Stimulated activated CD8-positive, alpha-beta memory T cell treated with anti-CD3 and anti-CD28 coated beads, Interleukin-2, amount 100 ng/mL, for 1 hour (primary cell): ENCODE measurements at places on chromosomes 2 and 18.

DNA sequence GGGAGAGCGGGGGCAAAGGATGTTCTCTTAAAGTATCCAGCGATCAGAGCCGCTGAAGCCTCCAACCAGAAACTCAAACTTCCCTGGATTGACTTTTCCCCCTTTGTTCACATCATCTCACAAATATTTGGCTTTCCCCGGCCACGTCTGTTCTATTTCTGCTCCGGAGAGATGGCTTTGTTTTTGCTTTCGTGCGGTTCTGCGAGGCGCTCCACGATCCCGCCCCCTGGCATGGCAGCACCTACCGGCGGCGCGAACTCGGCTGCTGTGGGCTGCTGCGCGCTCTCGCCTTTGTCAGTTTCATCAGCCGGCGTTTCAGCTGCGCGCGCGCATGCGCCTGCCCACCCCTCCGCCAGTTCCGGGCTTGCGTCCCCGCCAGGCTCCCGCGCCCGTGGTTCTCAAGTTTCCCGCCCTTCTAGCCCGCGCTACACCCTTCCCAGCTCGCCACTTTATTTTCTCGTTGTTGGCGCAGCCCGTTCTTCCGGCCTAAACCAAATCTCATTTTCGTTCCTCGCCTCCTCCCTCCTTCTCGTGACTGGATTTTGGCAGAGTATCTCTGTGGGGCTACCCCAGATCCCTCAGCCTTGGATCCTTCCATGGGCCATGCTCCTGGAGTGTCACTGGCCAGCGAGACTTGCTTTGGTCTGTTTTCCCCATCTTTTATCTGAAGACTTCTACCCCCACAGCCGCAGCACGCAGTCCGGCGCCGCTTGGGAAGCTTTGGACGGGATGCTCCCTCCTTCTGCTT is 98.0 kb downstream of the INSIG2 start:
- peak; percentile 75 for DNase-seq

DNA sequence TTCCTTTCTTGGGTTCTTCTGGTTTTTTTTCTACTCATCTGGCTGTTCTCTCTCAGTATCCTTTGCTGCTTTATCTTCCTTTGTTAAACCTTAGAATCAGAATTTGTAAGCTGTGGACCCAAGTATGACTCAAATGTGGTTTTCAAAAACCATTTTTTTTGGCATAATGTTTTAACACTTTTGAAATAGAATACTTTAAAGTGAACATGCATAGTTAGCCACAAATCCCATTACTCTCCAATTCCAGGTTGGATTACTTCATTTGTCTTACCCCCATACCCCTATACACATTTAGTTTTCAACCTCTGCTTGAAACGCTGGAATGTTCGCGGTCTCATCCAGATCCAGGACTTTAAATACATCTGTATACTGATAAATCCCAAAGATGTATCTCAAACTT is 29.1 kb downstream of the ALMS1 start:
- DNase-seq: no peak

DNA sequence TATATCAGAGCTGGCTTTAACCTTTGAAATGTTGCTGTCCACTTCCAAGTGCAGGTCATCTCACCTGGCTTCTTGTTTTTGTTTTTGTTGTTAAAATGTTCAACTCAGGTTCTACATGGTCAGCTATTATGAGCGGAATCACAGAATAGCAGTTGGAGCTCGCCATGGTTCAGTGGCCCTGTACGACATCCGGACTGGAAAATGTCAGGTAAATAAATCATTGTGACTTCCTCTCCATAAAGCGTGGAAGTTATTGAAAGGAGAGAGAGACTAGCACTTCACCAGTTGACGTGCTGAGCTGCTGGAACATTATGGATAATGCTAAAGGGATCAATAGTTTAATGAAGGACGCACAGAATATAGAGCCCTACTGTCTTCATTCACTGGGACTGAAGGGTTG is 184.6 kb upstream of the BOD1L2 start:
- no peak for DNase-seq

GRCh38 chr2:898319-898718 is 52.3 kb upstream of the SNTG2 start:
- DNase-seq: no peak

- no peak for DNase-seq
These were observed 206.1 kb downstream of the ZNF407 start for GRCh38 chr18:74803769-74804168.

DNA sequence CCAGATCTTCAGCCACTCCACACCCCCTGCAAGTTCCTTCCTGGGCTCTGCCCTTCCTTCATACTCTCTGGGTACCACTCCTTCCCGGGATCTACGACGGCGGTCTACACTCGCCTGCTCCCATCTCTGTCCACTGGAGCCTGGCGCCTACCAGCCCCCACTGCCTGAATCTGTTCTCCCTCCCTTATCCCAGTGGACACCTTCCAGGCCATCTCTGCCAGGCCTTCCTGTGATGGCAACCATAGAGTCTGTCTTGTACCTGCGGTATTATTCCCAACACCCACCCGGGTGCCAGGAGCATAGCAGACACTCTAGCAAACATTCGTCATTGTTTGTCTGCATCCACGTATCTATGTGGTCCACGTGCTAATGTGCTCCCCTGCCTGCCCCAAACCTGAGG is 140.9 kb downstream of the ZFP36L2 start:
- no peak for DNase-seq

- no peak for DNase-seq
These were observed 4.3 kb downstream of the SMYD5 start for GRCh38 chr2:73218298-73218697.

DNA sequence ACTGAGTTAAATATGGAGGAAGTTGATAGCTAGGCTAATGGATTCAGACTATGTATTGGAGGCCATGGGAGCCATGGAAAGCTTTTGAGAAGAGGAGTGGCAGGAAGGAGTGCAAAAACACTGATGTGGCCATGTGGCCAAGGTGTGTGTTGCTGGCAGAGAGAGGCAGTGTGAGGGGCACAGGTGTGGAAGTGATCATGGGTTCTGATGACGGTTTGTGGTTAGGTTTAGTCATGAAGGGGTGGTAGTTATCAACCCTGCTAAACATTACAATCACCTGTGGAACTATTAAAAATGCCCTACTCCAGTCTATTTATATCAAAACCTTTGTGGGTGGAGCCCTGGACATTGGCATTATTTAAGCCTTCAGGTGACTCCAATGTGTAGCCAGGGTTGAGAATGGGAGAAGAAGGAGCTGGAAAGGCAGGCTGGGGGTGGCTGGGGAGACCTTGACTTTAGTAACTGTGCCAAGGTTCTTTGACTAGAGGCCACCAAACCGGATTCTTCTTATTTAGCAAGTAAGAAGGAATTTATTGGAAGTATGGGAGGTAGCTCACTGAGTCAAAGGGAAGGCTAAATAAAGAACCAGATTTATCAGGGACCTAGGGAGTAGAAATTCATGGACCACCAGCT is 13.5 kb downstream of the GPR39 start:
- DNase-seq: no peak

DNA sequence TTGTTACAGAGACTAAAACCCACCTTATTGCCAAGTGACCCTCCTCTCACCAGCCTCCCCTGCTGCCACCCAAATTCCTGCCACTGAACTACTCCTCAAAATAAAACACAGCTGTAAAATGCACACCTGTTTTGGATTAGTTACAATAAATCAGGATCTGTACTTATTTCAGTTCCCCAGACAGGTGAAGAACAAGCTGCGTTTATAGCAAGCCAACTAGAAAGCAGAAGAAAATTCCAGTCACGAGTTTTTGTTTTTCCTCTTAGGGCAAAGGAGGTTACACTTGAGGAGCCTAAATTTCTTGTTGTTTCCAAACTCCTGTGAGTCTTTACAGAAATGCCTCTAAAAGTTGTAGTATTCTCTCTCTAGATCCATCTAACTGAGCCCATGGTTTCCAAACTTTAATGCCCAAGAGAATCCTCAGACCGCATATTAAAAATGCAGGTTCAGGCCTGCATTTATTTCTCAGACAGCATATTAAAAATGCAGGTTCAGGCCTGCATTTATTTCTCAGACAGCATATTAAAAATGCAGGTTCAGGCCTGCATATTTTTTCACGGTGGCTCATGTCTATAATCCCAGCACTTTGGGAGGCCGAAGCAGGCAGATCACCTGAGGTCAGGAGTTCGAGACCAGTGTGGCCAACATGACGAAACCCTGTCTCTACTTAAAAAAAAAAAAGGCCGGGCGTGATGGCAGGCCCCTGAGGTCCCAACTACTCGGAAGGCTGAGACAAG is 62.2 kb downstream of the ALPK2 start:
- DNase-seq: no peak

GRCh38 chr2:176018708-176019107 is 16.6 kb upstream of the LNPK start:
- no peak for DNase-seq

GRCh38 chr18:76530846-76531245 is 35.8 kb upstream of the ZNF516 start:
- no peak for DNase-seq

GRCh38 chr2:167966937-167967913 is 280.2 kb downstream of the STK39 start:
- no peak for DNase-seq

- DNase-seq: no peak
These were observed 81.7 kb downstream of the ARHGEF4 start for GRCh38 chr2:130918393-130918792.

GRCh38 chr2:210727549-210727948 is 171.2 kb downstream of the CPS1 start:
- no peak for DNase-seq

DNA sequence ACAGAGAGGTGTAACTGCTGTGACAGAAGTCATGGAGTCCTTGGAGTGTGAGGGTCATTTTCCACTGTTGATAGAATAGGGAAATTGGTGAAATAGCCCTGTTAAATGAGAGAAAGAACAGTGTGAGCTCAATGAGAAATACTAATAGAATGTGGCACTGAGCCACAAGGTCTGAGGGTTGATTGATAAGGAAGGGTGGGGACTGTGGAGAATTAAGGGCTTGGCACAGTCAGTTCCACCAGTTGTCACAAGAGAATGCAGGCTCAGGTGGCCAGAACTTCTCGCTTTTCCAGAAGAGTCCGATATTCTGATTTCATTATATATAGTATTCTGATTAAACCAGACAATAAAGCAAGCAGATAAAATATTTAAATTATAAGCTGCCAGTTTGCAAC is 9.1 kb upstream of the IL1RN start:
- no peak for DNase-seq

DNA sequence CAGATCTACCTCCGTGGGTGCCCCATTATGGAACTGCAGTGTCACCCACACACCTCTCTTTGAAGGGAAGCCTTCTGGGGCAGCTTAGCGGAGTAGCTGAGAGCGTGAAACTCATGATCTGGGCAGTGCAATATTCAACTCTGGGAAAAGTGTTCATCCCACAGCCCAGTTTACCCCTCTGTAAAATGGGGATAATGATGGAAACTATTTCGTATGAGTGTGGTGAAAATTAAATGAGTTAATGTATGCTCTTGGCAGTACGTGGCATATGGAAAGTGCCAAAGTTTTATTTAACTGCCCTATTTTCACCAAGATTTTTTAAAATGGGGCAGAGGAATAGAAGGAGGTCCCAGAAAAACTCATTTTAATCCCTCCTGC is 11.5 kb downstream of the EVX2 start:
- DNase-seq: no peak

GRCh38 chr2:119202610-119203310 is 20.9 kb upstream of the STEAP3 start:
- DNase-seq: no peak

- no peak for DNase-seq
These were observed 109.2 kb upstream of the MAP2 start for GRCh38 chr2:209314653-209315052.

DNA sequence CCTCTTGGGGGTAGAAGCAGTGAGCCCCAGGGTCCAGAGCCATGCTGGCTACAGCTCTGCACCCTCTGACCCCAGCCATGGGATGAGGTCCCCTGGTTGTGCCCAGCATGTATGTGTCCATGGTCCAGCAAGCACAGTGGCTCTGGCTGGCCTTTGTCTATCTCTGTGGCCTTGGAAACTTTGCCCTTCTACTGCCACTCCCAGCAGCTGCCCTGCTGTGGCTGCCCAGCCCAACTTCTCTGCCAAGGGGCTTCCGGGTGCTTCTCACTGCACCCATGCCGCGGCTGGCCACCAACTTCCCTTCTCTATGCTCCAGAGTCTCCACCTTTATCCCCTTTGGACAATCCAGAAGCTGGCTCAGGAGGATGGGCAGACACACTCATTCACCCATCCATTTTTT is 18.8 kb downstream of the TMEM185B start:
- no peak for DNase-seq

DNA sequence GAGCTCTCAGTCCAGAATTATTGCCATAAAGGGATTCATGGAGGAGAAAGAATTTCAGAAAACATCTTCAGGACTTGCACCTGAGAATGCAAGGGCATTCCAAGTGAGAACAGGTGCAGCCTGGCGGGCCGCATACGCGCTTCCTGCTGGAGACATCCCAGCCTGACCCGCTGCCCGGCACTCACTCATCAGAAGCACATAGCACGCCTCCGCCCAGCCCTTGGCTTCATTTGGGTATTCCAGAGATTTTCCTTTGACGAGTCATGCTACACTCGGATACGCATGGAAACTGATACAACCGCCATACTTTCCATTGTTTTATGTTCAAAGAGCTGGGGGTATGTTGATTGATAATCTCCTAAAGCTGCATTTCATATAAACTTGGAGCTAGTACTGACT is 228.0 kb upstream of the ID2 start:
- DNase-seq: no peak

GRCh38 chr2:86686905-86687304 is 33.2 kb upstream of the RMND5A start:
- DNase-seq: no peak

GRCh38 chr18:24937639-24938275 is 414.2 kb downstream of the ZNF521 start:
- no peak for DNase-seq

DNA sequence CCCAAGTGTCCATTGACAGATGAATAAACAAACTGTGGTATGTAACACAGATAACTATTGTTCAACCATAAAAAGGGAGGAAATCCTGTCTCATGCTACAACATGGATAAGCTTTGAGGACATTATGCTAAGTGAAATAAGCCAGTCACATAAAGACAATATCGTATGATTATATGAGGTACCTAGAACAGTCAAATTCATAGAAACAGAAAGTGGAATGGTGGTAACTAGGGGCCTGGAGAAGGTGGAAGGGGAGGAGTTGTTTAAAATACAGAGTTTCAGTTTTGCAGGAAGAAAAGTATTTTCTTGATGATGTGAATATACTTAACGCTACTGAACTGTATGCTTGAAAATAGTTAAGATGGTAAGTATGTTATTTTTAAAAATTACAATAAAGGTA is 304.6 kb upstream of the CXCR4 start:
- no peak for DNase-seq
